Stimulated activated CD8-positive, alpha-beta memory T cell treated with anti-CD3 and anti-CD28 coated beads, Interleukin-2, amount 100 ng/mL, for 48 hours (primary cell): ENCODE measurements at places on chromosomes 6 and 20.

DNA sequence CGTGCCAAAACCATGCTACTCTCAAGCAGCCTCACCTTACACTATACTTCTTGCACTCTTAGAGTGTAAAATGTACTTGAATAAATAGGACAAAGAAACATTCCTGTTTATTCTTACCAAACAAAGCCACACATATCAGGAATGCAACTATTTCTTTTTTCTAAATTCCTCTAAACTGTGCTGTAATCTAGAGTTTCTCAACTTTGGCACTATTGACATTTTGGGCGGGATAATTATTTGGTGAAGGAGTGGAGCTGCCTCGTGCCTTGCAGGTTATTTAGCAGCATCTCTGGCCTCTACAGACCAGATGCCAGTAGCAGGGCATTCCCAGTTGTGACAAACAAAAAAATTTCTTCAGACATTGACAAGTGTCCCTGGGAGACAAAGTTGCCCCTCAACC, 86.9 kb downstream of the PHACTR1 start:
- DNase-seq: no peak

DNA sequence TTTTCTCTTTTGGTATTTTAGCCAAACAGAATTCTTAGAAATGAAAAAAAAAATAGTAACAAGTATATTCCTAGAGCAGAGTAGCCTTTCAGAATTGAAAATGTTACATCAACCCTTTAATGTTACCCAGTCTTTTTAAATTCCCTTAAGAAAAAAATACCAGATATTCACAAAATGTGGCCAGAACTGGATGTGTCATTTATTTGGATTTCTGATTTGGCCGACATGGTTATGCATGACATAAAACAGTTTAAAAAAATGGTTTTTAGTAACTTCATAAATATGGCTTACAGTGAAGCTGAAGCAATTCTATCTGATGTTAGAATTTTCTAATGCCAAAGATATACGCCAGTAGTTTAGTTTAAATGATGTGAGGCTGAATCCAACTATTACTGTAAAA, 112.0 kb downstream of the ATXN1 start:
- DNase-seq: no peak

GRCh38 chr20:22974354-22974753, 60.8 kb upstream of the SSTR4 start:
- DNase-seq: no peak

- DNase-seq: no peak
Observed at GRCh38 chr20:34095825-34096224, 16.2 kb downstream of the EIF2S2 start.

- no peak for DNase-seq
Observed at GRCh38 chr20:4569865-4570264, 151.8 kb upstream of the PRND start.

DNA sequence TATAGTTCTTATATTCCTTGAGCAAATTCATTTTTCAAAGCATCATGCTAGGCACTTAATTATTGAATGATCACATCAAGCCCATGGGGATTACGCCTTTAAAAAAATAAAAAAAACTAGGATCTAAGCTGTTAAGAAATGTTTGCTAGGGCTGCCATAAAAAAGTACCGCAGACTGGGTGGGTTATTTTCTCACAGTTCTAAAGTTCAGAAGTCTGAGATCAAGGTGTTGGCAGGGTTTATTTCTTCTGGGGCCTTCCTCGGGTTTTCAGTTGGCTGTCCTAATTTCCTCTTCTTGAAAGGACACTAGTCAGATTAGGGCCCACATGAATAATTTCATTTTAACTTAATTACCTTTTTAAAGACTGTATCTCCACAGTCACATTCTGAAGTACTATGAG, 165.6 kb upstream of the RIMS1 start:
- no peak for DNase-seq

DNA sequence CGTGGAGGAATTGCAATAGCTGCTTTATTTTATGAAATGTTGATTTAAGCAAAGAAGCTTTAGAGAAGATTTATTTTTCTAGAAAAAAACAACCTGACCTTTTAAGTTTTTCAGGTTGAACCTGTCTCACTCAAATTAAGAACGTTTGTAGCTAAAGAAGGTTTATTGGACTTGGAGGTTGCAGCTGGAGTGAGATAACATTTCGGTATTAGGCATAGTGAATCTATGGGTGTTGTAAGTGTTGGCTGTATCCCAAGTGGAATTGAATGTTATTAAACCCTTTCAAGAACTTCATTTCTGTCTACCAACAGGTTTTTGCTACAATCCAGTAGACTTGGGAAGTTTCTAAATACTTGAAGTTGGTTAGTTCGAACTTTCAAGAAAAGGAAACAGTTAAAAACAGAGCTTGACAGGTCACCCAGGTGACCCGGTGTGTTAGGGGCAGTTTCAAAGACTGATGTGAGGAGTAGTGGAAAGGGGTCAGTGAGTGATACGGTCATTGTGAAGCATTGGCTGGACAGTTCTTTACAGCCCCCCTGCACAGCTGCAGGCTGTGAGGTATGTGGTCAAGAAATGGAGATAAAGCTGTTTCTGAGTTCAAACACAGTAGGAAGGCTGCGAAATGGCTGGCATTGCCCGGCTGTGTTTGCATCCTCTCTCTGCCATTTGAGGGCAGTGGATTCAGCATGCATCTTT, 2.4 kb upstream of the TBCC start:
- DNase-seq: no peak

DNA sequence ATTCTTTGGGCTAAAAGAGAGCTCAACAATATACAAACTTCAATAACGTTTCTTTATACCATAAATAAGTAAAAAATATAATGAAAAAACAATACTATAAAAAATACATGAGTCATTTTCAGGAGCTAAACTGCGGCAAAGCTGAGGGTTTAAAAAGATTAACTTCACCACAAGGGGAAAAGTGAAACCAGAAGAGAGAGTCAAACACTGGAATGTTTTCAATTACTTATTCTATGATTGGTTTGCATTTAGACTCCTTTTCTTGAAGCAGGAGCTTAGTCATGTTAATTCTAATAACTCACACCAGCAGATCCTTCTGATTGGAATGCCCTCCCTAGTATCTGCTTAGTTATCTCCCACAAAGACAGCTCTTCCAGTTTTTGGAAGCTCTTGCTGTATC, 627.3 kb downstream of the UTRN start:
- DNase-seq: no peak

- no peak for DNase-seq
Observed at GRCh38 chr6:113903666-113904330, 46.7 kb downstream of the MARCKS start.
